Chondrocyte (in vitro differentiated cells): ENCODE measurements at places on chromosomes 12 and 14.
A peak's percentile ranks its signal among the peaks of the same experiment; 100 is the strongest.

GRCh38 chr14:37864861-37865718 is 269.7 kb downstream of the TTC6 start:
- no peak for DNase-seq

DNA sequence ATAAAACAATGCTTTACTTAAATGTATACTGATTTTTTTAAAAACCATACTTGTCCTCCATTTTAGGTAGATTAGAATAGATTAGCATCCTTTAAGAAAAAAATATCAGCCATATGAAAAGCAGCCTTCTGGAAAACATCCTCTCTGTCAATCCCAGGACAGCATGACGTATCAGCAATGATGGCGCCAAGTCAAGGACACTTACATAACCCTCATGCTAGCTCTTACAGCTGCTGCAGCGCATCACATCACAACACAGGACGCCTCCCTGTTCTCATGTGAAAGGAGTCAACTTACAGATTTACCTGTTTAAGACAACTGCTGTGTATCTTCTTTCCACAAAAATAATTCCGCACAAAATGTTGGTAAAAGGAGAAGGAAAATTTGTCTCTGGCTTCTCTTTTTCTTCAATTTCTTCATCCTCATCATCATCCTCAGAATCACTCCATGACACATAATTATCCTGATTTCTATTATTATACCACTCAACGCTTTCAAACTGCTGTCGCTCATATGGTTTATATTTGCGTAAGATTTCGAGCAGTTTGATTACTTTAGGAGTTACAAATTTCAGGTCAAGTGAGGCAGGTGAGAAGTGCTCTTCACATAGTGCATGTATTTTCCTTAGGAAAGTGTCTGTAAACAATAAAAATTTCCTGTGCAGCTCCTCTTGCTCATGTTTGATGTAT is 33.3 kb downstream of the DICER1 start:
- DNase-seq, result no peak

- DNase-seq, result no peak
These were observed 8.0 kb upstream of the LGMN start for GRCh38 chr14:92756446-92756845.

GRCh38 chr12:94062796-94063635 is 85.4 kb upstream of the PLXNC1 start:
- DNase-seq, result no peak

DNA sequence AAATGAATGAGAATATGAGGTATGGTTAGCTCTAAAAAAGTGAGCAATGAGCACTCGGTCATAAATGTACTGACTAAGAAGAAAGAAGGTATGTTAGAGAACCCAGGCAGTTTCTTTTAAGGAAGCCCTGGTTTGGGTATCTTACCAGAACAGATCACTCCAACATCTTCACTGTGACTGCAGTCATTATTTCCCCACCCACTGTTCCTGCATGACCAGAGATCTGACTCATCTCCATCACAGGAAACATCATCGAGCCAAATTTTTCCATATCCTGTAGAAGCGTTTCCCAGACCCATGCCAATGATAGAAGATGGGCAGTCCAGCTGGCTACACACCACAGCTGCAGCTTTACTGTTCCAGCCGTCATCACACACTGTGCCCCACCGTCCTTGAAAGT is 48.0 kb downstream of the CD163L1 start:
- DNase-seq, result no peak

DNA sequence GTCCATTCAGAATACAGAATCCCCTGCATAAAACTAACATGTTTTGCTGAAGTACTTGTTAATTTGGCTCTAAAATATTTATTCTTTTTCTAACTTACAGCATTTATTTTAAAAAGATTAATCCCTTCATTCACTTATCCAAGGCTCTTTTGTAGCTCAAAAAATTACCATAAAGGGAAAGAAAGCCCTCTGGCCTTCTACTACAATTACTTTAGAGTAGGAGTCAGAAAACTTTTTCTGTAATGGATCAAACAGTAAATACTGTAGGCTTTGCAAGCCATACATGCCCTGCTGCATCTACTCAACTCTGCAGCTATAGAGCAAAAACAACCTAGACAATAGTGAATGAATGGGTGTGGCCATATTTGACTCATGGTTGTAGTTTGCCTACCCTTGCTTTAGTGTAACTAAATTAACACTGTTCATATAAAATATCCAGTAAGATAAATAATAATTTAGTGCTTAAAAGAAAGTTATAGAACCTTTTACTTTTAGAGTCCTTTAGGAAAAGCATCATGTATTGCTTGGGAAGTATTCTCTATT is 74.2 kb upstream of the ZFP36L1 start:
- no peak for DNase-seq

DNA sequence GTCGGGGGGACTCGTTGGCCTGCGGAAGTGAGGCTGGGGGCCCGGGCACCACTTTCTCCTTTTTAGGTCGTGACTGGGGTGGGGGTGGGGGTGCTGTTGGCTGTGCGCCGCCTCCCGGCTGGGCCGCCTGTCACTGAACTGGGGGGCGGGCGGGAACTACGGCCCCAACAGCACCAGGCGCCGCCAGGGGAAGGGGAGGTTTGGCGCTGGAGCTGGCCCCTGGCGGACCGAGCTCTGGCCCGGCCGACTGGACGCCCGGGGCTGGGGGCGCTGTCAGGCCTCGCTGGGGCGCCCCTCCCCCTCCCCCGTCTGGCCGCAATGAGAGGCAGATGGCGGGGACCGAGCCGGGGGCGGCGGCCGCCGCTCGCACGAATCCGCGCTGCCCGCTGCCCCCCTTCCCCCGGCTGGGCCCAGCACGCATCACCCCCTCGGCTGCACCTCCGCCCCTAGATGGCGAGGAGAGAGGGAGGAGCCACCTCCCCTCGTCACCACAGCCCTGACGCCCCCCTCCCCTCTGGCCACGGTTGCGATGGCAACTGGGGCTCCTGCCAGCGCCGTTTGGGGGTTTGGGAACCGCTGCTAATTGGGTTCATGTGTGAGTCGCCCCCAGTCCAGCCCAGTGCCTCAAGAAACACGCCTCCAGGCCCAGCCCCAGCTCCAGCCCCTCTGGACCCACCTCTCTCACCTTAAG is 723 bp downstream of the NFATC4 start:
- no peak for DNase-seq

DNA sequence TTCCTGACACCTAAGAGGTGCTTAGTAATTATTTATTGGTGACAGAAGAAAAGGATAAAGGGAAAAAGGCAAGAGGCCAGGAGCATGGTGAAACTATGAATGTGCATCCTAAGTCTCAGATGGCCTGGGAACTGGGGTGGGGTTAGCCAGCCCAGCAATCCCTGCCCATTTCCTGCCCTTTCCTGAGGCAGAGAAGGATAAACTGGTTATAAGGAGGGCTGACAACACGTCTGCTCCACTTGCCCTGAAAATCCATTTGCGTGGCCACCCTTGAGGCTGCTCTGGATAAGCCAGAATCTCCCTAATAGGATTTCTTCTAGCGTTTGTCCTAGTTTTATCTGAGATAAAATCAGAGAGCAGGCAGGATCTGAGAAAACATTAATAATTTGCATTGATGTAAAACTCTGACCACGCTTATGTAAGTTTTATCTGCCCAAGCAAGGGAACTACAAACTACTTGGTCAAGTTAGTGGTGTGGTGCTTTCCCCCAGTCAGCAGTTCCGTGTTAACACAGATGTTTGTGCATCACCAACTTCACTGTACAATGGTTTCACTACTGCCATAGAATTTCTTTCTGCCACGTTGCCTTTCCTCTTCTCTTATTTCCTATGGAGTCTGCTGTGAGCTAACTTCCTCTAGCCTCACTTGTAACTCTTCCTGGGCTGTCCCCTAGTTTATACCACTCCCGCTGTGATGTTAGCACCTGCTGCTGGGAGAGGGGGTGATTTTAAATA is 392.7 kb downstream of the RPS29 start:
- DNase-seq, result no peak

GRCh38 chr12:389142-390096 is at the start of gene KDM5A:
TSS of gene KDM5A (minus strand) at chr12:389320. CDS start at chr12:389091, 229 bp downstream.
- DNase-seq, result peak; percentile 95

DNA sequence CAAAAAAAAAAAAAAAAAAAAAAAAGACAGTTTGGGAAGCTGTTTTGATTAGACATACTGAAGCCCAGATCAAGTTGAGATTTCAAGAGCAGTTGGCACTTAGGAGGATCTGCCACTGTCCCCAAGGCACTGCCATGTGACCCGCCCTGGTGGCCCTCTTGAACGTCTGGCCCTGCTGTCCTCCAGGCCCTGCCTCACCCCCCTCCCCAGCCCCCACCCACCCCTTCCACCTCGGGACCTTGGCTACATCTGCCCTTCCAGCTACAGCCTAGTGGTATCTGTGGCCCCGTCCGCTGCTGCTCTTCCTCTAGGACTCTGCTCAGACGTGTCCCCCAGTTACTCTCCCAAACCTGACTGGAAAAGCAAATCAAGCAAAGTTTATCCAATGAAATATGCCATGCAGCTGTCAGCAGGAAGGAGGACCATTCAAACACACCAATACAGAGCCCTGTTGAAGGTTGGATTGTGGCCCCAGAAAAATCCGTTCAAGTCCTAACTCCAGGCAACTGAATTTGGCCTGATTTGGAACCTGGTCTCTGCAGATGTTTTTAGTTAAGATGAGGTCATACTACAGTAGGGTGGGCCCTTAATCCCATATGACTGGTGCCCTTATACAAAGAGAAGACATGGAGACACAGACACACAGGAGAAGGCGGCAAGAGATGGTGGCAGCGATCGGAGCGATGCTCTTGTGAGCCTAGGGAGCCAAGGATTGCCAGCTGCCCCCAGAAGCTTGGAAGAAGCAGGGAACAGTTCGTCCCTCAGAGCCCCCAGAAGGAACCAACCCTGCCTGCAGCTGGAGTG is 17.7 kb downstream of the SLC25A29 start:
- peak; percentile 29 for DNase-seq

- no peak for DNase-seq
These were observed 62.3 kb upstream of the TMEM132C start for GRCh38 chr12:128204711-128205110.

DNA sequence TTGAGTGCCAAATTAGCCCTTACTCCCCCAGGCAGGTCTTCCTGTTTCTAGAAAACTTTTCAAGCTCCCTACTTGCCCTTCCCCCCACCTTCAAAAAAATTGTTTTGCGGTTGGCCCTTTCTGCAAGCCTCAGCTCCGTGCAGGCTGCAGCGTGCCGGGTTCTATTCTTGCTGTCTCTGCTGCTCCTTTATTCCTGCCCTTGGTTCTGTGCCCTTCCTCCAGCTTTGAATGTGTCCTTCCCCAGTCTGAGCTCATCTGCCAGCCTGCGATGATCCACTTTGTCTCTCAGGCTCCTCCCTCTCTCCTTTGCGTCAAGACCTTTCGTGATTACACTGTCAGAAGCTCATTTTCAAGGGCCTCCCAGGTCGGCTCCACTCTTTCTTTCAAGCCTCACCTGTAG is 98.6 kb downstream of the IRF2BPL start:
- DNase-seq, result no peak

DNA sequence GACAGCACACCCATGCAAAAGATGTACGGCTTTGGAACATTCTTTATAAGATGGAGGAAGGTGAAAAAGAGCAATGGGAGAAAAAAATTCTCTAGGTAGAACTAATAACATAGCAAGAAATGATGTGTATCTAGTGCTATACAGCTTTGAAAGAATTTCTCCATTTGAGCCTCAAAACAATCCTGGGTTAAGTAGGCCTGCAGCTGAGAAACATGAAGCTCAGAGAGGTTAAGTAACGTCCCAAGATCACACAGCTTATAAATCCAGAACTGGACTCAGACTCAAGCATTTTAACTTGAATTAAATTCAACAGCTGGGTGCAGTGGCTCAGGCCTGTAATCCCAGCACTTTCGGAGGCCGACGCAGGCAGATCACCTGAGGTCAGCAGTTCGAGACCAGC is 32.9 kb downstream of the TTC7B start:
- no peak for DNase-seq

- DNase-seq, result no peak
These were observed 24.8 kb upstream of the ZFP36L1 start for GRCh38 chr14:68817506-68818212.

DNA sequence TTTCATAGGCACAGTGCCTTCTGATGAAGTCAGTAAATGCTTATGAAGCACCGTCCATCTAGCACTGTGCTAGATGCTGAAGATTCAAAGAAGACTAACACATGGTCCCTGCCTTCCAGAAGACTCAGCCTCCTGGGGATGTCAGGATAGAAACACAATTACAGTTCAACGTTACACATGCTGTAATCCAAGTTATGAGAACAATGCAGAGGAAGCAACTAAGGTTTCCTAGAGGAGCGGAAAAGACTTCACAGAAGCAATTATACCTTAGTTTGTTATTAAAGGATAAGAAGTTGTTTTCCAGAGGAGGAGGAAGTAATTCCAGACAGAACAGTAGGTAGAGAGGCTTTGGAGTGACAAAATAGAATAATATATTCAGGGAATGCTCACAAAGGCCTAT is 66.9 kb upstream of the FGD4 start:
- DNase-seq, result no peak

DNA sequence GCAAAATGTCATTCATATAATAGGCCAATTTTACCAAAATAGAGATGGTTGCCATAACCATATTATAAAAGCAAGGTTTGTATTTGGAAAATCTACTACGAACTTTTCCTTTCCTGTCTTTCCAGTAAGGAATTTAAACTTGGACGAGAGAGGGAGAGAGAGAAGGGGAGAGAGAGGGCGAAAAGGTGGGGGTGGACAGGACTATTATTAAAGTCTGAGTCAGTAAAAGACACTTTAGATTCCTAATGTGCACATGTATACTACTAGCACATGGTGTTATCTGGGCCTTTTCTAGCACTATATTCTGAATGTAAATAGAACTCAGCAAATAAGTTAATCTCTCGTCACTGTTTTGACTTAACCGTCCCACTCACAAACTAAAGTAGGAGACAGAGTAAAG is 30.4 kb upstream of the FBLN5 start:
- DNase-seq, result no peak

GRCh38 chr12:117143008-117143532 is 43.9 kb upstream of the TESC start:
- no peak for DNase-seq
